ENCODE measurements at places on chromosomes 11 and 22.
A peak's percentile ranks its signal among the peaks of the same experiment; 100 is the strongest.

GRCh38 chr22:40111451-40111850, 66.3 kb upstream of the TNRC6B start:
- DNase-seq = no peak

DNA sequence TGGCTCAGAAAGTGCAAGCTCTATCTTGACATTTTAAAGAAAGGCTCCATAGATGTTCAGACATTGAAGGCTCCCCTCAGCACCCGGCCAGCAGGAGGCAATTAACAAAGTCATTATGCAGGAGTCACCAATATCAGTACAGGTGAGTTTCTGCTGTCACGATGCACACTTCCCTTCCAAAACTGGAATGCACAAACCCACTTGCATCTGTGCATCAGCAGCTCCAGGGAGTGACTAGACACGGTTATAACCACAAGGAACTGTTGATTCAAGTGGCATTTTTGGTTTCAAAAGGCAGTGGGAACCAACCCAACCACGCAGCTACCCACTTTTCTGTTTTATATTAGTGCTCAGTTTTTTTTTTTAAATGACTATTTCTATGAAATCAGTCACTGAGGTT, 293.9 kb upstream of the NARS2 start:
- DNase-seq = no peak

- DNase-seq = no peak
These were observed 149.7 kb downstream of the LDLRAD3 start for GRCh38 chr11:36093548-36093947.

DNA sequence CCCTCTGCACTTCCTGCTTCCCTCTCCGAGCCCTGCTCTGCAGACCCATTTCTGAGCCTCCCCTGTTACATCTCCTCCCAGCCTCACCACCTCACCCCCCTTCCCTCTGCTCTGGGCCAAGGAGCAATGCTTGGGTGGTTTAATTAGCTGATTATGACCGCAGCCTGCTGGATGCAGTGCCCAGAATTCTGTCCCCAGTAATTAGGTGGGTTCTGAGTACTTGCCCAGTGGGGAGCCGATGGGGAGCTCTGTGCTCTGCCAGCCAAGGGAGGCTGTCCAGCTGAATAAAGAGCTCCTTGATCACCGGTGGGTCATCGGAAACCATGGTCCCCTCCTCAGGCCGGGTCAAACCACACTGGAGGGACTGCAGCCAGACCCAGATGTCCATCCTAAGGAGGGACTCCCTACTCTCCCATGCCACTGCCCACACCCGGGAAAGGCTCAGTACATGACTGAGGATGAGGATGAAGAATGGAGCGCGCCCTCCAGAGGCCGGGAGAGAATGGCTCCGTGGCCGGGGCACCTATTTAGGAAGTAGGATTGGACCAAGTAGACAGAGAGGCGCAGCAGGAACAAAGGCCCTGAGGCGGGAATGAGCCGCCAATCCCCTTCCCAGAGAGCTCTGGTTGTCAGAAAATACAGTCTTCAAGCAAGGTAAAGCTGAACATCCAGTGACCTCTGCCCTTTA, 9.1 kb downstream of the ARRB1 start:
- no peak for DNase-seq

GRCh38 chr11:67177399-67178281, 58.6 kb downstream of the KDM2A start:
- no peak for DNase-seq

DNA sequence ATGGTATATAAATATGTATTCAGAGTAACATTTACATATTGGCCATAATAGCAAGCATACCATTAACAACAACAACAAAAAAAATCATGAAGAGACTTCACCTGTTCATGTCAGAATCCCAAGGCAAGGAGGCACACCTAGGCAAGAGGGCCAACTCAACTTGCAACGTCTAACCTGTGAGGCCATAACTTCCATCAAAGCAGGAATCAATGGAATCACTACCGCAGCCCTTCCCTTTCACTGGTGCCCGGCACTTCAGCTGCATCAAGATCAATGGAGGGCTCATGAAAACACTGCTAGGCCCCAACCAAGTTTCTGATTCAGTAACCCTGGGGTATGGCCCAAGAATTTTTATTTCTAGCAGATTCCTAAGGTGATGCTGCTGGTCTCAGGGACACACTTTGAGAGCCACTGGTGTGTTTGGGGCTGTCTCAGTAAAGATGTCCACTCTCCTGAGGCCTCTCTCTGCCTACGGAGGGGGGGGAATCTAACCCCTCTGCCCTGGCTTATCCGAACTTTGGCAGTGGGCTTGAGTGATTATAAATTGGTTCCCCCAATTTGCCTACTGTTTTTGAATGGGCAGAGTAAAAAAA, 8.0 kb downstream of the ZFTA start:
- DNase-seq = no peak

- peak; percentile 96 for DNase-seq
These were observed 34.9 kb downstream of the SCUBE1 start for GRCh38 chr22:43308060-43308830.

DNA sequence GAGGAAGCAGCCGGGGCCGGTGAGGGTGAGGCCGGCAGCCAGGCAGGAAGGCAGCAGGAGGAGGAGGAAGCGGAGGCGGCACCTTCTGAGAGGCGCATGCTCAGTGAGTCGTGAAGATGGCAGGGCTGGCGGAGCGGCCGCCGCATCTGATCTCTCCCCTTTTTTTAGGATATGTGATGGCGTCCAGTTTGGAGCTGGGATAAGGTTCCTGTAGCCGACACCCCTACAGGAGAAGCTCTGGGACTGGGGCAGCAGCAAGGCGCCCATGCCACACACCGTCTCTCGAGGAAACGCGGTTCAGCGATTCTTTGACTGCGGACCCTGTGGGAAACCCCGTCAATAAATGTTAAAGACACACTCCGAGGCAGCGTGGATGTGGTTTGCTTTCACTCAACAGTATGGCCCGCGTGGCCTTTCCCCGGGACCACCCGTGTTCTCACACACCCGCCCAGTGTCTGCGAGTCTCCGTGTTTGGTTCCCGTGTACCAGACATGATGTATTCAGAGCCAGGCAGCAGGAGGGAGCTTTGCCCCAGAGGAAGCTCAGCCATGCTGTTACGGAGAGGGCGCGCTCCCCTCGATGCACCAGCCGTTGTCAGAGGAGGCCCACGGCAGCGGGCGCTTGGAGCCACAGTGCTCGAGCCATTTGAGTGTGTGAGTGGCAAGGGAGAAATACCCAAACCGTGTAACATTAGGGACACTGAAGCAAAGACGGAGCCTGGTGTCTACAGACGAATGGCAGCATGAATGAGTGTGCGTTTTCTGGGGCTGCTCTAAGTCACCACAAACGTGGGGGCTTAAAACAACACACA, 27.7 kb upstream of the PARVB start:
- DNase-seq = no peak

DNA sequence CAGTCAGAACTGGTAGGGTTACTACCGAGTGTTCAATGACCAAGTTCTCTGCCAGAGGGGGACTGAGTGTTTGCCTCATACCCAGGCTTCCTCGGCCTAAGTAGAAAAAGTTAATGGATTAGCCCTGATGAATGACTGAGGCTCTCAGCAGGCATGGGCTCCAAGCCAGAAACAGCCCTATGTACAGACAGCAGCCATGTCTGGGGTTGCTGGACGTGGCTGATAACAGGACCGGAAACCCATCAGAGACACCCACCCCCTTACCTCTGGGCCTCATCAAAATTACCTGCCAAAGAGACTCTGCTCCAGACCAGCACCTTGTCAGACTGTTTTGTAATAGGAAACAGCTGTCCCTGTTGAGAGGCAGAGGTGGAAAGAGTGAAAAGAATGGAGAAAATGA, 351.4 kb downstream of the ETS1 start:
- DNase-seq = no peak

GRCh38 chr11:122781378-122782195, 56.7 kb upstream of the CRTAM start:
- DNase-seq = peak; percentile 85

DNA sequence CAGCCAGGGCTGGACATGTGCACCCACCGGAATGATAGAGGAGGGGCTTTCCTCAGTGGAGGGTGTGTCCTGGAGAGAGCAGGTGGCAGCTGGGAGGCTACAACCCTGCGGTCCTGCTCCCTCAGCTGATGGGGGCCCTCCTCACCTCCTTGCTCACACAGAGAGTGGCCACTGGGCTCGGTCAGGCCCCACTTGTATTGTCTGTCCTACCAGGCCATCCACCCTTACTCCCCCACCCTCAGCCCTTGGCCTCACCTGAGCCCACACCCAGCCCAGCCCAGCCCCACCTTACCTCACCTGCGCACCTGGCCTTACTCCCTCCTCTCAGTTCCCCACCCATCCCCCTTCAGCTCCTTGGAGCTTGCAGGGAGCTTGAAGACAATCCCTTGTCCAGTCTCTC, 3.1 kb downstream of the TRPM5 start:
- DNase-seq = no peak

GRCh38 chr11:13013054-13013488, 4.0 kb downstream of the RASSF10 start:
- DNase-seq = no peak

DNA sequence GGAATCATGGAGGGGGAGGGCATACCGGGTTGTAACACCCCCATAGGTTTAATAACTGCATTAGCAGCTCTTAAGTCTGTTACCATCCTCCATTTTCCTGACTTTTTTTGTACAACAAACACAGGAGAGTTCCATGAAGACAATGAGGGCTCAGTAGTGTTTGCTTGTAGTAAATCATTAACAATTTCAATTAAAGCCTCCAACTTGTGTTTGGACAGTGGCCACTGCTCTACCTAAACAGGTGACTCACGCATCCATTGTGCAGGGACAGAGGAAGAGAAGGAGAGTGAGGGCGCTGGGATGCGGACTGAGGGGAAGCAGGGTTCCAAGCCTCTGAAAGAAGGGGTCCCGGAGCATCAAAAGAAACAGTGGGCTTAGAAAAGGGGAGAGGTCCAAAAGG, 21.3 kb upstream of the MTNR1B start:
- DNase-seq = no peak

DNA sequence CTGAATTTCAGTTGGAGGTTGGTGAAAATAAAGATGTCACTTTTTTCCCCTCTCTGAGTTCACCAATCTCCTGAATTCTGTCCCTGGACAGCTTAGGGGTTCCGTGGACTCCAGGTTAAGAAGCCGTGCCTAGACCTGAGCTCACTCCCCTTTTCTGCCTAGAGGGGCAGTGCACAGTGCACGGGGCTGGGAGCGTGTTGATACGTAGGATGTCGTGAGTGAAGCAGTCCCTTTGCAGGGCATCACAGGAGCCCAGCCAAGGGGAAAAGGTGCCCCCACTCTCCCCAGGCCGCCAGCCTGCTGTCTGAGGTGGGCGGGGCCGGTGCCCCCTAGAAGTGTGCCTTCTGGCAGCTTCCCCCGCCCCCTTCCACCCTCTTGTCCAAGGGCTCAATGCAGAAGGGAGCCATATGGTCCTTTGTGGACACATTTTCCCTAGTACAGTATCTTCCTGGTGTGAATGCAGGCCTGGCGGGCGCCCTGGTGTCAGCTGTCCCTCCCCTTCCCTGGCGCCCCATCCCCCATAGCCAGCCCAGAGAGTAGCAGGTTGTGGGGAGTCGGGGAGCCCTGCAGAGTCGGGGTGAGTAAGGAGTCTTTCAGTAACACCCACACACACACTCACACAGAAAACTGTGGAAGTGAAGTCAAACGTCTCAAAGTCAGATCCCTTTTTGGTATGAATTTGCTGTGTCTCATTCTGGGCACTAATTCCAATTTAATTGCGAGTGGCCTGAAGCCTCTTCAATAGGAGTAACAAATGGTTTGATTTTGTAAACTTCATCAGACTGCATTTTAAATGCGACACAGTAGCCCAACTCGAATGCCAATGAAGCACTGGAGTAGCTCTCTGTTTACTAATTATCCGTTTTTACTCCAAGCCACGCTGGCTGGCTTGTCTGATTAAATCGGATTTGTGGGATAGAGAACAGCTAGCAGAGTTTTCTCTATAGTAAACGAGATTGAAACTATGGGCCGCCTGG, 67.5 kb upstream of the NNMT start:
- DNase-seq = peak; percentile 89

- no peak for DNase-seq
These were observed 36.2 kb upstream of the BRSK2 start for GRCh38 chr11:1353383-1354124.

DNA sequence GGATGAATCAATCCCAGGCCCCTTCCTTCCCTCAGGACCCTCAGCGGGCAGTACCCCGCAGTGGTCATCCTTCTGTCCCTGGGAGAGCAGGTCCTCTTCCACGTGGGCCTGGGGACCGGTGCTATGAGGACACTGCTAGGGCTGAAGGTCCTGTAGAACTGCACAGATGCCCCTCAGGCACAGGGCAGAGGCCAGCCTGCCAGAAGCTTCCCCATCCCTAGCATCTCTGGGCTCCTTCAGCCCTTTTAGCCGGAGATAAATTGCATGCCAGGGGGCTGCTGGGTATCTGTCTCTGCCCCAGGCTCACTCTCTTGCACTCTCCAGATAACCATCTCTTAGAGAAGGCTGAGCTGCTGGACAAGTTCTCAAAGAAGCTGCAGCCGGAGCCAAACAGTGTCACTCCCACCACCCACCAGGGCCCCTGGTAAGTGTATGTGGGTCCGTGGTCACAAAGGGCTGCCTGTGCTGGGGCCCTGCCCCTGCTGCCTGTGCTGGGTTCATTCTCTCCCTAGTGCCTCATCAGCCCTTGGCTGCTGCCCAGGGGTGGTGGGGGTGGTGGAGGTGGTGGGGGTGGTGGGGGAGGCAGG, 2.3 kb downstream of the ATG16L2 start:
- no peak for DNase-seq
